ENCODE measurements at places on chromosomes 16 and 17.

DNA sequence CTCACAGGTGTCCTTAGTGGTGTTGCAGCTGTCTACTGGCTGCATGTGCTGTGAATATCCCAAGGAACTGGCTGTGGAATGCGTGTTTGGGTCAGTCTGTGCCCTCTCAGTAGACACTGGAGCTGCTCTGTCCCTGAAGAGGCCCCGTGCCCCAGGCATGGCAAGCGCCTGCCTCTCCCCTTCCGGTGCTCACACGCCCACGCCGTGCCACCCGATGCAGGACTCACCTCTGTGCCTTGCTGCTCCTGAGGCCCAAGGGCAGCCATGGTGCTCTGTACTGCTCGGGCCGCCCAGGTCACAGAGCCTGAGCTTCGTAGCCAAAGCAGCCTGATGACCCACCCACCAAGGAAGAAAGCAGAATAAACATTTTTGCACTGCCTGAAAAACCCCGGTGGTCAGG, 10.0 kb downstream of the RGS11 start:
- no peak overlapping the region for H3K27ac ChIP-seq
- no peaks in the 10 kb centered on the region for H3K27me3 ChIP-seq
- H3K4me1 ChIP-seq, result peaks cover 8% of the 10 kb centered on the region
- H3K4me3 ChIP-seq, result no peak overlapping the region

DNA sequence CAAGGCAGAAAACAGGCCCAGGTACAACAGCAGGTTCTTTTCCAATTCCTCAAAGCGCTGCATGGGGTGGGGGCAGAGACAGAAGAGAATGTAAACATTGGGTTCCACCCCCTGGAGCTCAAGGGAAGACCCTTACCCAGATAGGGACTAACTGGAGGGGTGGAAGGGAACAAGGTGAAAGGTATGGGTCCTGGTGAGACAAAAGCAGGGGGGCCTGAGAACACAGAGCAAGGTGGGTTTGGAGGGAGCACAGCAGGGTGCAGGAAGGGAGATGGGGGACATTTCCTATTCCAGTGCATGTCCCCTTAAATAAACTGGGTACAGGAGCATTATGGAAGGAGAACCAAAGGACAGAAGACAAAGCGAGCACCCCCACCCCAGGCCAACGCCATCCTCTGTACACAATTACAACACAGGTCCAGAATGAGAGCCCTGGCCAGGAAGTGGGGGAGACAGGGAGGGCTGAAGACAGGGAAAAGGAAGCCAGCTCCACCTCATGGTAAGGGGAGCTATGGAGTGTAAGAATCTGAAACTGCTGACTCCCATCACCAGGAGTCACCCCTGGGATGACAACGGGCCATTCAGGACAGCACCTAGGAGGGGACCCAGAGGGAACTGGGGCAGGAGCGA, 2.1 kb upstream of the CD2BP2 start:
- peak overlapping the region; percentile 99 for H3K27ac ChIP-seq
- no peak overlapping the region for H3K4me3 ChIP-seq
- peaks cover 1% of the 10 kb centered on the region for H3K36me3 ChIP-seq
- peaks cover 37% of the 10 kb centered on the region for H3K4me1 ChIP-seq
- H3K27me3 ChIP-seq, result no peaks in the 10 kb centered on the region

DNA sequence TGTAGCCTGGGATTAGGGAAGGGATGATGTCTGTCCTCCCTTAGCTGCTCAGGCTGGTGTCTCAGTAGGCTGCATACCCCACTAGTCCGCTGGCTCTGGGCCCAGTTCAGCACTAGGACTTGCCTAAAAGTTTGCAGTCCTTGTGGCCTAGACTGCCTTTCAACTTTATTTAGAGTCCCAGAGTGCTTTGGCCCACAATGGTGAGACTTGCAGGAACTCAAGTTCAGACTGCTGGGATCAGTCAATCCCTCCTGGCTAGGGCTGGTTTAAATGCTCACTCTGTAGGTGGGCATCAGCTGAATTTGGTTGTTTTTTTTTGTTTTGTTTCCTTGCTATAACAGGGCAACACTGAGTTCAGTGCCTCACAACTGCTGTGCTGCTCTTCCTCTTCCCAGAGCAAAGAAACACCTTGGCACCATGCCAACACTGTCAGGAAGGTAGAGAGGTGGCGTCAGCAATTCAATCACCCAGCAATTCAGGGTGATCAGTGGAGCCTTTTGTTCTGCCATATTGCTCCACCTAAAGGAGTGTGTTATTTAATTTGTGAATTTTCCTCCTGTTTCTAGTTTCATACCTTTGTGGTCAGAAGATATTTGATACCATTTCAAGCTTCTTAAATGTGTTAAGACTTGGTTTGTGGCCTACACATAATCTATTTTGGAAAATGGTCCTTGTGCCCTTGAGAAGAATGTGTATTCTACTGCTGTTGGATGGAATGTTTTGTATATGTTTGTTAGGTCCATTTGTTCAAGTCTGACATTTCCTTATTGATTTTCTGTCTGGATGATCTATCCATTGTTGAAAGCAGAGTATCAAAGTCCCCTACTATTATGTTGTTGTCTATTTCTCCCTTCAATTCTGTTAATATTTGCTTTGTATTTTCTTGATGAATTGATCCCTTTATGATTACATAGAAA, 284.0 kb upstream of the PMFBP1 start:
- H3K4me1 ChIP-seq, result no peaks in the 10 kb centered on the region
- no peak overlapping the region for H3K4me3 ChIP-seq
- DNase-seq, result no peak
- H3K36me3 ChIP-seq, result peaks cover 33% of the 10 kb centered on the region
- H3K27me3 ChIP-seq, result no peaks in the 10 kb centered on the region

GRCh38 chr16:23676924-23677480, 1.7 kb upstream of the PLK1 start:
- peaks cover 20% of the 10 kb centered on the region for H3K4me1 ChIP-seq
- H3K36me3 ChIP-seq, result peaks cover 7% of the 10 kb centered on the region
- H3K27me3 ChIP-seq, result no peaks in the 10 kb centered on the region
- DNase-seq, result no peak

DNA sequence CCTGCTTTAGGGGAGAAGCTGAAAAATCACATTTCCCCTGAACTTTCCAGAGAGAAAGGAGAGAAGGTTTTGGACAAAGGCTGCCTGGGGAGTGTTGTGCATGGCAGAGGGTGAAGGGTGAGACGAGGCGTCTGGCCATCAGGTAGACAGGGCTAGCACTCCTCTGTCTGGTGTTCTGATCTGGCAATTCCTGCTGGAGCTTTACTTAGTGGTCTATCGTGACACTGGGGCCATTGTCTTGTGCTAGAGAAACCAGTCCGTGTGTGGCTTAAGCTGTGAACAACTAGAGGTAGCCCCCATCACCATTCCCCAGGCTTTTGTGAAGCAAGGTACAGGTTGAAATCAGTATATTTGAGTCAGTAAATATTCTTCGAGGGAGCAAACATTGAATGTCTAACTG, 8.5 kb downstream of the RHBDL3 start:
- peaks cover 24% of the 10 kb centered on the region for H3K27me3 ChIP-seq
- no peaks in the 10 kb centered on the region for H3K36me3 ChIP-seq
- DNase-seq, result no peak
- no peaks in the 10 kb centered on the region for H3K4me1 ChIP-seq
- H3K27ac ChIP-seq, result no peak overlapping the region

DNA sequence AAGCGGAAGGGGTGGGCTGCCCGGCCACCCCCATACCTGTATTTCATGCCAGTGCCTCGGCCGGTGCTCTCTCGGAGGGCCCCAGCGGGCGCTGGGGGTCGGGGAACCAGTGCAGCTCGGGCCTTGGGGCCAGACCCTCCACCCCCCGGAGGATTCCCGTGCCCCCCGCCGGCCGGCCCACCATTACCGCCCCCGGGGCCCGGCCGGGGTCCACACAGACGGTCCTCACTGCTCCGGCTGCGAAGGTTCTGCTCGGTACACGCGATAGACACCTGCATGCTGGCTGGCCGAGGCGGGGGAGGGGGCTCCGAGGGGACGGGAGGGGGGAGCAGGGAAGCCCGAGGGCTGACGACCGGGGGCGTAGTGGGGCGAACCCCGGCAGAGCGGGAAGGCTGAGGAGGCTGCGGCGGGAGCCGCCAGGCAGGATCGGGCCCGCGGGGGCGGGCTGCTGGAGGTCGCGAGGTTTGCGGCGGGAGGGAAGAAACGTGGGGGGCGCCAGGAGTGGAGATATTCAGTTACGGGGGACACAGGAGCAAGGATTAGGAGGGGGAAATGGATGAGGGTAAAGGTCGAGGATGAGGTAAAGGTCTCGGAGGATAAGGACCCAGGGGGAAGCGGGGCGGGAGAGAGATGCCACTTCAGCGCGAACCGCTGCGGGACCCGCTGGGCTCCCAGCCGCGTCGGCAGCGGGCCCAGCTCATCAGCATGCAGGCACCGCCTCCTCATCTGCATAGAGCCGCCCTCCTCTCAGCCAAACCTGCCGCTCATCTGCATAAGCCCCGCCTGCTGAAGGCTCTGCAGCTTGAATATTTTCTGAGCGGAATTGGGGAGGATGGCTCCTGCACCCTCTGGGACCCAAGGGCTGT, at the start of gene KCNAB3:
Gene KCNAB3, minus strand, starts transcription at position 699 of the 866 bp plus-strand sequence. Its CDS starts 421 bp downstream, at position 278.
- no peaks in the 10 kb centered on the region for H3K36me3 ChIP-seq
- peak within 1 kb of the TSS; percentile 96 for H3K4me3 ChIP-seq
- no peak within 1 kb of the TSS for H3K27ac ChIP-seq
- no peak for DNase-seq
- peaks cover 42% of the 10 kb centered on the region for H3K4me1 ChIP-seq
- H3K27me3 ChIP-seq, result no peaks in the 10 kb centered on the region

DNA sequence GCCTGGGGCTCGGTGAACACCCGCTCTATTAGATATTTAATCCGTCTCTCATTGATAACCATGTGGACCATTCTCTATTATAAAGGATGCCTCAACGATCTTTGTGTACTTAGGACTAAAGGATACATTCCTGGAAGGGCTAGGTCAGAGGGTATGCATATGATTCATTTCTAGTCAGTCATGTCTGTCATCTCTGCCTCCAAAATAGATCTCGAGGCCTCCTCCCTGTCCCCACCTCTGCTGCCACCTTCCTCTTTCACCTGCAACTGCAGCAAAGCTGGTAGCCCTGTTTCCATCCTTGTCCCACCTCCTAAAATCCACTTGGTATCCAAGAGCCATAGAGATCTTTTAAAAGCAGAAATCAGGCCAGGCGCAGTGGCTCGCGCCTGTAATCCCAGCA, 121.5 kb downstream of the KATNIP start:
- no peak overlapping the region for H3K4me3 ChIP-seq
- H3K27me3 ChIP-seq, result no peaks in the 10 kb centered on the region
- H3K4me1 ChIP-seq, result no peaks in the 10 kb centered on the region
- H3K27ac ChIP-seq, result no peak overlapping the region

DNA sequence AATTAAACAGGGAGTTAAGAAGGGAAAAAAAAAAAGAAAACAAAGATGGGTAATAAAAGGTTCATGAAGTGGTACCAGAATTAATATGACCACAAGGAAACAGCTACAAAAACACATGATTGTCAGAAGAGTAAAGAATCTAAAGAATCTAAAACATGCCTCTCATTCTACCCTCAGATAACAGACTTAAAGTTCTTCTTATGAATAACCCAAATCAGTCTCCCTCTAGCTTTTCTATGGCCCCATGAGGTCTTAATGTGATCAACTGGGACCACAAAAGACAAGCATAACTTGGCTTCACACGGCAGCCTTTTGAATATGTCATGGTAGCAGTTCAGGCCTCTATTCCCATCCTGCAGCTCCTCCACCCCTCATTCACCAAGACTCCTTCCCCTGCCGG, 6.9 kb downstream of the MYH10 start:
- no peaks in the 10 kb centered on the region for H3K36me3 ChIP-seq
- no peak overlapping the region for H3K27ac ChIP-seq
- H3K4me1 ChIP-seq, result peaks cover under 1% of the 10 kb centered on the region
- no peak overlapping the region for H3K4me3 ChIP-seq

DNA sequence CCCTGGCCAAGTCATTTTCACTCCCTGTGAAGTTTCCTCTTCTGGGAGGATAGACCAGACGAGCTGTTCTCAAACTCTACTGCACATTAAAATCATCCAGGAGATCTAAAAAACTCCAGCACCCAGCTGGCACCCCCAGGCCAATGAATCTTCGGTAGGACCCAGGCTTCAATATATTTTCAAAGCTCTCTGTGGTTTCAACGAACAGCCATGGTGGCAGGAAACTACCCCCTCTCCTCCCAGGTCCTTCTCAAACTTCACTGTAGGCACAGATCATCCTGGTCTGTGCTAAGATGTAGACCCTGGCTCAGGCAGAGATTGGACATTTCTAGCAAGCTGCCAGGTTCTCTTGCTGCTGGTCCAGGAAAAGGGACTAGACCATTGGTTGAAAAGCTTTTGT, 38.7 kb upstream of the GRIN2A start:
- peaks cover 5% of the 10 kb centered on the region for H3K4me1 ChIP-seq
- no peaks in the 10 kb centered on the region for H3K36me3 ChIP-seq
- no peak for DNase-seq
- peaks cover 20% of the 10 kb centered on the region for H3K27me3 ChIP-seq
- H3K27ac ChIP-seq, result no peak overlapping the region

DNA sequence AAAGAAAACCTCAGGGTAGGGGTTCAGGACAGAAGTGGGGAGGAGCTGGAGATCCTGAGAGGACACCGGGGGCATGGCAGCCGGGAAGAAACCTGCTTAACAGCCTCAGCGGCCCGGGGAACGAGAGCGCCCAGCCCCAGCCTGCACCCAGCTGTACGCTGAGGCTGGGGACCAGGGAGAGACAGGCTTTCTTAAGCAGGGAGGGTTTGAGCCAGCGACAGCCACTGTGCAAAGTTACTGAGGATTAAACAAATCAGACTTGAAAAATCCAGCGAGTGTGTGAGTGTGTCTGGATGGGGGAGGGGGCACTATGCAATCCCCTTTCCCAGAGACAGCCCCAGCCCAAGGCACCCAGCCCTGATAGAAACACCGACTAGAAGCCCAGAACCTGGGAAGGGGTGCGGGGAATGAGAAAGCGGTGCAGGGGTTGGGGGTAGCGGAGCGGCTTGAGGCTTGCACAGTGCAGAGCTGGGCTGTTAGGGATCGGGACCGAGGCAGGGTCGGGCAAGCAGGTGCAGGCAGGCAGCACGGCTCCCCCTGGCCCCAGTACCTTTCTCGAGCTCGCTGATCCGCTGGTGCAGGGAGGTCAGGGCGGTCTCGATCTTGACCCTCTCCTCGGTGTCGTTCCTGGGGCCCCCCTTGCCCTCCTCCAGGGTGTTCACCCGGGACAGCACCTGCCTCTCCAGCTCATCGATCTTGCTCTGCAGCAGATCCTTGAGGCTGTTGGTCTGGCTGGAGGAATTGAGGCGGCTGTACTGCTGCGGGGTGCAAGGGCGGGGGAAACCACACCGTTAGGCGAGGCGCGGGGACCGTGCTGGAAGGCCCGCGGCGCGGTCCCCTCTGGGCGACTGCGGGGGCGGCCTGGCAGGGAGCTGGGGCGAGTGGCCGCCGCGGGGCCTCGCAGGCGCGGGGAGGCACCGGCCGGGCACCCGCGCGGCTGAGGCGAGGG, 1.2 kb downstream of the NPTX1 start:
- H3K36me3 ChIP-seq, result no peaks in the 10 kb centered on the region
- no peak for DNase-seq
- H3K4me1 ChIP-seq, result peaks cover 35% of the 10 kb centered on the region
- no peak overlapping the region for H3K27ac ChIP-seq
- peak overlapping the region; percentile 63 for H3K4me3 ChIP-seq

GRCh38 chr17:5883775-5884665, 186.2 kb upstream of the WSCD1 start:
- H3K4me1 ChIP-seq, result no peaks in the 10 kb centered on the region
- no peak overlapping the region for H3K27ac ChIP-seq
- H3K36me3 ChIP-seq, result no peaks in the 10 kb centered on the region

- DNase-seq, result no peak
- H3K27me3 ChIP-seq, result peaks cover 15% of the 10 kb centered on the region
- H3K27ac ChIP-seq, result no peak overlapping the region
- no peak overlapping the region for H3K4me3 ChIP-seq
- no peaks in the 10 kb centered on the region for H3K36me3 ChIP-seq
Measured at GRCh38 chr17:62703261-62703775, 75.8 kb downstream of the MRC2 start.

- no peaks in the 10 kb centered on the region for H3K36me3 ChIP-seq
- no peak for DNase-seq
- H3K4me1 ChIP-seq, result peaks cover 41% of the 10 kb centered on the region
- H3K27ac ChIP-seq, result no peak overlapping the region
- no peak overlapping the region for H3K4me3 ChIP-seq
Measured at GRCh38 chr17:3889325-3890012, 3.4 kb downstream of the CAMKK1 start.

Data from natural killer cell treated with Interleukin-12 subunit alpha and Interleukin-12 subunit beta and Interleukin-15 and Interleukin-18, amount 100 ng/mL, for 72 hours (primary cell).